ENCODE measurements at places on chromosomes 1 and 21.
A peak's percentile ranks its signal among the peaks of the same experiment; 100 is the strongest.

DNA sequence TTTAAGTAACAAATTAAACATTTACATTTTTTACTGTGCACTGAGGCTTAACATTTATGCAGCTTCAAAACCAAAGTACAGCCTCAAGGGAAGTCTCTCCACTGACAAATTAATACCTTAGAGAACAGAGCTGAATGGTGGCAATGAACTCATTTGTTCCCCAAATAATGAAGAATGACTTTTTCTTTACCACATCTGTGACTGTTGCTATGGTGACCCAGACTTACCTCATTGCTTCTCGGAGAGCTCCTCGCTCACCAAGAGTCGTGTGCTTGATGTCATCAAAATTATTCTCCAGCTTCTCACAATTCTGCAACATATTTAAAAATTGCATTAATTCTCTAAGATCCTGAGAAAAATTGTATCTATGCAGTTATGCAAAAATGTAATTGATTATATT lies 92.9 kb downstream of the DPYD start:
- DNase-seq: peak; percentile 64

DNA sequence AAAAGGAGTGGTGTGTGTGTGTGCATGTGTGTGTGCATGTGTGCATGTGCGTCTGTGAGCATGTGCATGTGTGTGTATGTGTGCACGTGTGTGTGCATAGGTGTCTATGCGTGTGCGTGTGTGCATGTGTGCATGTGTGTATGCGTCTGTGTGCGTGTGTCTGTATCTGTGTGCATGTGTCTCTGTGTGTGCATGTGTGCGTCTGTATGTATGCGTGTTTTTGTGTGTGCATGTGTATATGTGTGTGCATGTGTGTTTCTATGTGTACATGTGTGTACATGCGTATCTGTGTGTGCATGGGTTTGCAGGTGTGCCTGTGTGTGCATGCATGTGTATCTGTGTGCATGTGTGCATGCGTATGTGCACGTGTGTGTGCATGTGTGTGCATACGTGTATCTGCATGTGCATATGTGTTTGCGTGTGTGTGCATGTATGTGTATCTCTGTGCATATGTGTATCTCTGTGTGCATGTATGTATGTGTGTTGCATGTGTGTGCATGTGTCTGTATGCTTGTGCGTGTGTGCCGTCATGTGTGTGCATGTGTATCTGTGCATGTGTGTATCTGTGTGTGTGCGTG lies 77.9 kb downstream of the TCP10L start:
- DNase-seq: no peak

DNA sequence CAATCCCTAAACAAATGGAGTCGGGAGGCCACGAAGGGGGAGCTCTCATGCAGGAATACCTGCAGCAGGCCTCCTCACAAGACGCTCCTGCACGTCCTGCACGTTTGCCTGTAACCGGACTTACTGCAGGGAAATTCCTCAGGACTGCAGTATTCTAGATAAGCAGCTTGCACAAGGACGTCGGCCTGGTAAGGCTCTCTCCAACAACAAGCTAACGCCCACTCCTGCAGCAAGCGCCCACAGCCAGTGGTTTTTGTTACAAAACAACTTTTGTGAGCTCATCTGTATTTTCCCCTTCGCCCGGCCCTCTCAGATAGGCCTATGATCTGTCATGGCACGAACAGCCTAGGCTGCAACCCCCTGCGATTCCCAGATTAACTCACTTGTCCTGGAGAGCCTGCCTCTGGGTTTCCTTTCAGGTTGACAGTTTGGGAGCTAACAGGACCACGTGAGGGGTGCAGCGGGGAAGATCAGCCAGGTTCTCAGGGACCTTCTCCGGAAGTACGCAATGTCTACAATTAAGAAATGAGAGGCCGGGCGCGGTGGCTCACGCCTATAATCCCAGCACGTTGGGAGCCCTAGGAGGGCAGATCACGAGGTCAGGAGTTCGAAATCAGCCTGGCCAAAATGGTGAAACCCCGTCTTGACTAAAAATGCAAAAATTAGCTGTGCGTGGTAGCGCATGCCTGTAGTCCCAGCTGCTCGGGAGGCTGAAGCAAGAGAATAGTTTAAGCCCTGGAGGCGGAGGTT lies 921 bp upstream of the MIB2 start:
- DNase-seq: peak; percentile 97

DNA sequence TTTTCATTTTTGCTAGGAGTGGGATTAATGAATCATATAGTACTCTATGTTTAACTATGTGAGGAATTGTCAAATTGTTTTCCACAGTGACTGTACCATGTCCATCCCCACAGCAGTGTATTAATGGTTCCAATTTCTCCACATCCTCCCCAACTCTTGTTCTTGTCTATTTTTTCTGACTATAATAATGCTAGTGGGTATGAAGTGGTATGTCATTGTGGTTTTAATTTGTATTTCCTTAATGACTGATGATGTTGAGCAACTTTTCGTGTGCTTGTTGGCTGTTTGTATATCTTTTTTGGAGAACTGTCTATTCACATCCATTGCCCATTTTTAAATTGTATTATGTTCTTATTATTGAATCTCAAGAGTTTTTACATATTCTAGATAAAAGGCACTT lies 10.0 kb upstream of the KPRP start:
- DNase-seq: no peak

GRCh38 chr1:211829343-211830054 lies 1.1 kb downstream of the LPGAT1 start:
- no peak for DNase-seq

- no peak for DNase-seq
Observed at GRCh38 chr1:22217811-22218460, 75.0 kb upstream of the WNT4 start.

DNA sequence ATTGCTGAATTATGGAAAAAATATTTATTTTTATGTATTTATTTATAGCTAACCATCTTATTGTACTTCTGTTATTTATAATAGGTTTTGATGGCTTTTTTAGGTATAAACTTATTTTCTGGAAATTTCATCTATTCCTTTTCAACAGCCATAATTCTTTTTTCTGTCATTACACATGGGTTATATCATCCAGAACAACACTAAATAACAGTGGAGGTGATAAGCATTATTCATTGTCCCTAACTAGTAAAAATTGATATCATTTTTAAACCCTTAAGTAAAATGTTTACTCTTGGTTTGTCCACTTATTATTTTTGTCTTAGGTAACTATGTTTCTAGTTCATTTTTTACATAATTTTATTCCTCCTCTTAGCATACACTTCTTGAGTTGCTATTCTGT lies 309.1 kb downstream of the USH2A start:
- no peak for DNase-seq

DNA sequence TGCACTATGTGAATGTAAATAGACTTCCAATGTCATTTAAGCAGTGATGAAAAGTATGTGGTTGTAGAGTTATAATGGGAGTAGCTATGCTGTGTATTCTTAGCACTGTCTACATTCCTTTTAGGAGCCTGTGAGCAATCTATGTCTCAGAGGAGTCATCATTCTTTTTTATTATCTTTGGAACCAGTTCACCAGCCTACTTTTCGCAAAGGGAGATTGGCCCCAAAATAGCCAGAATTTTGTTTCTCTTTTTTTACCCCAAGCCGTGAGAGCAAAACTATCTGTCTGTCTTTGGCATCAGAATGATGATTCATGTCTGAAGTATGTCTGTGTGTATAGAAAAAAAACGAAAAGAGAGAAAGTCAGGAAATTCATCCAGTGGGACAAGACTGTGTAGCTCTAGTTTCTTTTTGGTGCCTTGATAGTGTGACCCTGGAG lies 44.2 kb downstream of the OSBPL9 start:
- no peak for DNase-seq

DNA sequence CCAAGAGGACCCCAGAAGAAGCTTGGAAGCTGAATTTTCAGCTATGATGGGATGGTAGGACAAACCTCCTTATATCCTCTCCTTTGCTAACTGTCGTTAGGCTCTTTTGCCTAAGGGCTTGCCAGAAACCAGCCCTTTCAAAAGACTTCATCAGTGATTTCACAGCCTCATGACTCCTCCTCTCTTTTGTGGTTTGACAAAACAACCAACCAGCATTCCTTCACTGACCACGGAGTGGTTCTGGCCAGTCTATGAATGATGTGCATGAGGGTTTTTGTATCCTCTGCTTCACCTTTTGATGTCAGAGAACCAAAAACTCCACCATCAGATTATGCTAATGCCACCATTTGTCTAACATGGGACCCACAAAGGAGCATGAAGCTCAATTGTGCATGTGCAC lies 116.9 kb upstream of the COA6 start:
- DNase-seq: no peak

- DNase-seq: no peak
Observed at GRCh38 chr1:212162635-212163034, 122.6 kb upstream of the PPP2R5A start.

- peak; percentile 15 for DNase-seq
Observed at GRCh38 chr1:151166505-151166956, 587 bp downstream of the SCNM1 start.

DNA sequence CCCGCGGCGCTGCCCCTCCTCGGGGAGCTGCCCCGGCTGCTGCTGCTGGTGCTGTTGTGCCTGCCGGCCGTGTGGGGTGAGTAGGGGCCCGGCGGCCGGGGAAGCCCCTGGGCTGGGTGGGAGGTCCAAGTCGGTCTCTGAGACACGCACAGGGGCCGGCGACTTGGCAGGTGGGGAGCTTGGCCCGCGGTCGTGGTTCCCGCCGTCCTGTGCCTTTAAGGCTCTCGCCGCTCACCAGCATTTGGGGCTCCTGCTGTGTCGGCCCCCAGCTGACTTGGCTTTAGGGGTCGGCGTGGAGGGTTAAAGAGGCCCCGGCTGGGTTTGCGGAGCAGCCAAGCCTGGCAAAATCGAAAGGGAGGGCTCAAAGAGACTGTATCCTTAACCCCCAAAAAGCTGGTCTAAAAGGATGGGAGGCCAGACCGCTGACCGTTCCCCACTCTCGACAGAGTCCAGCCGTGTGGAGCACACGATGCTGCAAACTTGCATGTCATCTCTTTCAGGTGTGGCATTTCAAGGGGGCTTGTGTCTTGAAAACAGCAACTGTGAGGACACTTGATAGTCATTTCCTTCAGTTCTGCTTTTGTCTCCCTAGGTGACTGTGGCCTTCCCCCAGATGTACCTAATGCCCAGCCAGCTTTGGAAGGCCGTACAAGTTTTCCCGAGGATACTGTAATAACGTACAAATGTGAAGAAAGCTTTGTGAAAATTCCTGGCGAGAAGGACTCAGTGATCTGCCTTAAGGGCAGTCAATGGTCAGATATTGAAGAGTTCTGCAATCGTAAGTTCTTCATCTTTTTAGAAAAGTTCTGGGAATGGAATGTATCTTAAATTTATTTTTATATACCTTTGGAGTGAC lies 540 bp downstream of the CD55 start:
- DNase-seq: peak; percentile 13

GRCh38 chr1:110798691-110799256 lies 74.2 kb upstream of the CD53 start:
- DNase-seq: no peak

DNA sequence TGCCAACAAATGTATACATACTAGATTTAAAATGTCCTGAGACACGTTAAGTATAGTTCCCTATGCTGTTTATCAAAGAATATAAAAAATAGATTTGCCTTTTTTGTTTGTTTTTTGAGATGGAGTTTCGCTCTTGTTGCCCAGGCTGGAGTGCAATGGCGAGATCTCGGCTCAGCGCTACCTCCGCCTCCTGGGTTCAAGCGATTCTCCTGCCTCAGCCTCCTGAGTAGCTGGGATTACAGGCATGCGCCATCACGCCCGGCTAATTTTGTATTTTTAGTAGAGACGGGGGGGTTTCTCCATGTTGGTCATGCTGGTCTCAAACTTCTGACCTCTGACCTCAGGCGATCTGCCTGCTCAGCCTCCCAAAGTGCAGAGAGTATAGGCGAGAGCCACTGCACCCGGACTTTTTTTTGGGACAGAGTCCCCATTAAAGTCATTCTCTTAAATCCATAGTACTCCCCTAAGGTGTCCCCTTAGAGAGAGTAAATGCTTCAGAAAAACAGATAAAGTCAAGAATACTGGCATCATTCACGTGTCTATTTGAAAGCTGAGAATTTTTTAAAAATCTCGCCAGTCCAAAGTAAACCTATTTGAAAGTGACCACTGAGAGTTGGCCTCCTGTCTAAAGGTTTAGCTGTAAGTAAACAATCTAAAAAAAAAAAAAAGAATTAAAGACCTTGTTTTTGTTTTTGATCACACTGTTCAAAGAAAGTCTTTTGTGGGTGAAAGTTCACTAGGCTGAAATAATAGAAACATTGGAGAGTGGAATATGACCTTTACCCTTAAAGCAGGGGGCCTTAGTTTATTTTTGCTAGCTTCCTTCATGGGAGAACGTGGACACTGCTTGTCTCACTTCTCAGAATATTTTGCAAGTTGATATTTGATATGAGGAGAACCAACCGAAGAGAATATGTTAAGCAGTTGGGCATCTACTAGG lies 48.0 kb upstream of the SLC16A1 start:
- no peak for DNase-seq

GRCh38 chr21:21045518-21045917 lies 47.3 kb downstream of the NCAM2 start:
- no peak for DNase-seq

GRCh38 chr1:186511761-186512637 lies 51.1 kb upstream of the PDC start:
- peak; percentile 60 for DNase-seq

- no peak for DNase-seq
Observed at GRCh38 chr1:182816863-182817262, 22.3 kb upstream of the DHX9 start.

GRCh38 chr1:18217398-18218043 lies 109.9 kb downstream of the IGSF21 start:
- peak; percentile 58 for DNase-seq

DNA sequence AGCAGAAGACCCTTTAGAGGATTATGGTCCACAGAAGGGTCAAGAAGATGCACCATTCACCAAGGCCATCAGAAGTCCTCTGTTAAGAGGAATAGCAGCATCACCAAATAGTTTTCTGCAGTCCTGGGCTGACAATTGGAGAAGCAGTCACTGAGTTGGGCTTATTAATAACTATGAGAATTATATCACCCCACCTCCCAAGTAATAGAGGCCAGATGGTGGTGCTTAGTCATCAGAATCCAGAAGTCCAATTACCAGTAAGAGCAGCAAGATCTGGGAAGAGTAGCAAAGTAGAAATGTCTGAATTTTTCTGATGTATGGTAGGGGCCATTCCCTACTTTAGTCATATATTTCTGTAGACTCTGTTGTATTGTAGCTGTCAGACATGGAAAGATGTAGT lies 6.1 kb upstream of the PSMA5 start:
- no peak for DNase-seq

- DNase-seq: no peak
Observed at GRCh38 chr1:230682882-230683610, 30.9 kb downstream of the AGT start.

GRCh38 chr21:14989359-14989758 lies 75.4 kb downstream of the NRIP1 start:
- no peak for DNase-seq

DNA sequence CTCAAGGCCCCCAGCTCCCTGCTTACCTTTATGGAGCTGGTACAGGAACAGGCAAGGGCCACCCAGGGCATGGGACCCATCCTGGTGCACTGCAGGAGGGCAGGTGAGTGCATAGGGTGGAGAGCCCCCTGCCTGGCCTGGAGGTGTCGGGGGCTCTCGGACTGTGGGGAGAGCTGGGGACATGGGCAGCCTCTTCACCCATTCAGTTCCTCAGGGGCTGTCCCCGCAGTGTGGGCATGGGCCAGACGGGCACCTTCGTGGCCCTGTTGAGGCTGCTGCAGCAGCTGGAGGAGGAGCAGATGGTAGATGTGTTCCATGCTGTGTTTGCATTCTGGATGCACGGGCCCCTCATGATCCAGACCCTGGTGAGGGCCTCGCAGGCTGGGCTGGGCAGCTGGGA lies 7.3 kb upstream of the LGR6 start:
- DNase-seq: no peak

- DNase-seq: no peak
Observed at GRCh38 chr1:226966683-226967082, 26.6 kb downstream of the COQ8A start.
